ENCODE measurements at places on chromosomes 6 and 20. TPM values are rescaled to one million over a fixed set of nuclear protein-coding genes. Genes with fewer than 3 reads are reported as not detected.

The NKX2-4 gene
- total RNA-seq, result not detected

The C6orf58 gene
- not detected for total RNA-seq

The PRR18 gene
- not detected for total RNA-seq

The TLDC2 gene
- not detected for total RNA-seq

The MUCL3 gene
- total RNA-seq, result not detected

The KCNK17 gene
- total RNA-seq, result not detected

The CCN6 gene
- total RNA-seq, result not detected

The IPCEF1 gene
- total RNA-seq, result not detected

Measured in thoracic aorta endothelial cell (primary cell).